ENCODE measurements at places on chromosomes 5 and 9. TPM values are rescaled to one million over a fixed set of nuclear protein-coding genes. Genes with fewer than 3 reads are reported as not detected.

The KIF24 gene
- 0.12 TPM for total RNA-seq

DNA sequence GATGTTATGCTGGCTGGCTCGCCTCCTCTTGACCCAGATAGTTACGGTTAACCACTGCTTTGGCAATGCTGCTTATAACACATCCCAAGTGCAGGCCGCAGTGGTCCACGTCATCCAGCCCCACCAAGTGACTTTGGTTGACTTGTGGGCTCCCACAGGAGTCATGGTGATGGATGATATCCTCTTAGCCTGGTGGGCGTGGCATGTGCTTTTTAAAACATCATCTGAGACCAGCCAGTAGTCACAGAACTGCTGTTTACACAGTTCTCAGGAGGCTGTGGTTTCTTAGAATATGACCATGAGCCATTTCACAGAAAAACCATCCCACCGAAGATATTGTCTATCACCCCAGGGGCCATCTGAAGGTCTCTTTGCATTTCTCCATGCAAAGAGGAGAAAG lies 216.9 kb downstream of the SH3GL2 start:
- no peak for DNase-seq

- DNase-seq: no peak
Observed at GRCh38 chr5:10856071-10856470, 95.0 kb upstream of the DAP start.

DNA sequence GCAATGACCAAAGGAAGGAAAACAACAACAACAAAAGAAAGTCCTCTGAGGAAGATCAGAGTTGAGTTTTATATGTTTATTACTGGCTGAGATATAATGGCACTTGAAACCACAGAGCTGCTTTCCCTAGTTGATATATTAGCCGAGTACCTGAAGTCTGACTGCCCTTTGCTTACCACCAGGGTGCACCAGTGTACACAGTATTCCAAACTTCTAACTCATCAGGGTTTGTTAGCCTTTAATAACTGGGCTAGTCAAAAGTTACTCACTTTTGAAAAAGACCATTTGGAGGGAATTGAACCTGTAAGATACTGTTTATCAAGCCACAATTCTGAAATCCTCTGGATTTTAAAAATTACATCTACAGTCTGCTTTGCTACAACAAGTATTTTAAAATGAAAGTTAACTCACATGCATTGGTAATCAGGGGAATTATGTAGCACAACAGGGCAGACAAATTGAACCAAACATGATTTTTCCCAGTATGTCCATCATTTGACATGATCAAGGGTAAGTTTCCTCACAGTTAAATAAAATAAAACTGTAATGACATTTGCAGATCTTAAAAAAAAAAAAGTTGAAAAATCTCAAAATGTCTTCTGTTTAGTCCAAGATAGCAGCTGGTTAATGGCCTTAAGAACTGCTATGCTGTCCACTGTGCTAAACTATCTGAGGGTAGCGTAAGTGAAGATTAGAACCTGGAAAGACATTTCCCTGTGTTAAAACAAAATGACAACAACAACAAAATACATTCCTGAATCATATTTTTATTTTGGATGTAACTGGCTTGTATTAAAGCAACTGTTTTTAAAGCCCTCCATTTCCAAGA lies 57.3 kb upstream of the C6 start:
- DNase-seq: no peak

DNA sequence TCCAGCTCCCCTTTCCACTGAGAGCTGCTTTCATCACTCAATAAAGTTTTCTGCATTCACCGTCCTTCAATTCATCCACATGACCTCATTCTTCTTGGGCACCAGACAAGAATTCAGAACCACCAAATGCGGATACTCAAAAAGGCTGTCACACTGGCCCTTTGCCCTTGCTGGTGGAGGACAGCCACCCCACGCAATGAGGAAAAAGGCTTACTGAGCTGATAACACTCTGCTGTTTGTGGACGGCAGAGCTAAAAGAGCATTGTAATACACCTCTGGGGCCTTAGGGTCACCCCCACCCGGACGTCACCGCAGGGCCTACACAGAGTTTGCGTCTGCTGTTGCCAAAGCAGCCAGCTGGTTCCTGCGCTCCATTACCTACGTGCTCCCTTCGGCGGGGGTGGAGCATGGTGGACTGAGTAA lies 51.2 kb upstream of the ZNF608 start:
- DNase-seq: no peak

DNA sequence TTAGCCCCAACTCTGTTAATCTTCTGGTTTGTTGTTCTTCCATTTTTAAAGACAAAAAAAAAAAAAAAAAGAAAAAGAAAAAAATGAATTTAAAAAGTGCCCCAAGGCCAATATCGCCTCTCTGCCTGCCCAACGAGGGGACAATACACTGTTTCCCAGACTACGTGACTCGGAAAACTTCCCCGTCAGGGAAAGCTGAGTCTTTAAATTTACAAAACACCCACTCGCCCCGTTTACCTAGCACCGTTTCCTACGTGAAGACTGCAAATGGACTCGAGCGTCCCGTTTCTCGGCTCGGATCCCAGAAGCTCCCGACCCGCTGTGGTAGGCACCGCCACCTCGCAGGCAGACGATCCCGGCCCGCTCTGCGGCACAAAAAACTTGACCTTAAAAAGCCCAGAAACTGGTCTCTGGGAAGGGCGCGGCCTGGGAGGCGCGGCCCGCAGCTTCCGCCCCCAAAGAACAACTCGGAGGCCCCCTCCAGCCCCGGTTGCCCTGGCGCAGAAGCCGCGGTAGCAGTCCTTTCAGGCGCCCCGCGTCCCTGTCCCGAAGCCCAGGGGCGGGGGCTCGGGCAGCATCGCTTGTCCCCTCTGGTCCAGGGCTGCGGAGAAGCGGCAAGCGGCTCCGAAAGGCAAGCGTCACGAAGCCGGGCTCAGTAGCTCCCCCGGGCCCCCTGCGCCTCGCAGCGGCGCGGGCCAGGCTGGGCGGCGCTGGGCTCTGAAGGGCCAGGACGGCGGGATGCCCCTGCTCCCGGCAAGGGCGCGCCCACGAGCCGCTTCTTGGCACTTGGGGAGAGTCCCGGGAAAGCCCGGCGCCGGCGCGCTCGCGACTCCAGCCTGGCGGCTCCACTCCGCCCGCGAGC lies at the start of gene GCNT4:
GCNT4 (minus strand) TSS at position 367 of the 862 bp plus-strand sequence. CDS start 22,521 bp downstream, outside the sequence.
- DNase-seq: no peak

The PTGDS gene
- total RNA-seq: 21.4 TPM

DNA sequence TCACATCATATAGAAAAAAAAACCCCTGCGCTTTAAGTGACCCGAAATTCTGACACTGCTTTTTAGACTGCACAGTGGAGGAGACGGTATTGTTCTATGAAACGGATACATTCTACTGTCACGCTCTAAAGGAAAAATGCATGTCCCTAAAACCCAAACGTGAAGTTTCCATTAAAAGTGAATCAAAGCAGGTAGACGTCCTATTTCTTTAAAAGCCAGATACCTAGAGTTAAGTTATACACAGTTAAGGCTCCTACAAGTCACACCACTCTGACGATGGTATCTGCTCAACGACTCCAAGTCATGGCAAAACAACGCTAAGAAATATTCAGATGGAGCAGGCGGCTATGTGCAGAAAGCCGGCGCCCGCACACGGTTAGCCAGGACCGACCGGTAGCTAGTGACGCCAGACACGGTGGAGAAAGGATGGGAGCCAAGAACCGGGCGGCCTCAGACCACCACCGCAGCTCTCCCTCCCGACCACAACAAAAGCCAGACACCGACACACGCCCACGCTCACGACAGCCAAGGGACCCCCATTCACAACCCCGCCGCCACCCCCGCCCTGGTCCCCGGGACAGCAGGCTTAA lies 734 bp downstream of the SKP1 start:
- no peak for DNase-seq

The PCSK5 gene
- 9.4 TPM for total RNA-seq

The PCDHGB4 gene
- total RNA-seq: 0.08 TPM

- no peak for DNase-seq
Observed at GRCh38 chr5:160930406-160930805, 78.4 kb upstream of the ATP10B start.

The GRM6 gene
- not detected for total RNA-seq

The PCDHA1 gene
- total RNA-seq: not detected

- no peak for DNase-seq
Observed at GRCh38 chr5:40932766-40933165, 23.5 kb downstream of the C7 start.

DNA sequence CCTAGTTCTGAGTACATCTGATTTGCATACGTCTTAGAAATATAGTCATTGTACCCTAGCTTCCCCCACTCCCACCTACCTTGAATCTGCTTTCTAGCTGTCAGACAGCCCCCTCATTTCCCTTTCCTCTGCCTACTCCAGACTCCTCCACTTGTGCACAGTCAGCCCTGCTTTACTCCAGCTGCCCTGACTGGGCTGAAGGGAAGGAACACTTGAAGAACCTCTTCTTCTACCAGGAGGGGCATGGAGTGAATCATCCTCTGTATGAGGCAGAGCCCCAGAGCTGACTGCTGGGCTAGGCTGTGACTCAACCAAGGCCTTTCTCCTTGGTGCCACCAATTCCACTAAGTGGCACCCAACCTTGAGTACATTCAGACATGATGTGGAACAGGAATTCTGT lies 18.1 kb upstream of the ZFR start:
- DNase-seq: no peak

The NRARP gene
- total RNA-seq: 0.91 TPM

GRCh38 chr5:73922224-73922623 lies 296.2 kb downstream of the ARHGEF28 start:
- no peak for DNase-seq

DNA sequence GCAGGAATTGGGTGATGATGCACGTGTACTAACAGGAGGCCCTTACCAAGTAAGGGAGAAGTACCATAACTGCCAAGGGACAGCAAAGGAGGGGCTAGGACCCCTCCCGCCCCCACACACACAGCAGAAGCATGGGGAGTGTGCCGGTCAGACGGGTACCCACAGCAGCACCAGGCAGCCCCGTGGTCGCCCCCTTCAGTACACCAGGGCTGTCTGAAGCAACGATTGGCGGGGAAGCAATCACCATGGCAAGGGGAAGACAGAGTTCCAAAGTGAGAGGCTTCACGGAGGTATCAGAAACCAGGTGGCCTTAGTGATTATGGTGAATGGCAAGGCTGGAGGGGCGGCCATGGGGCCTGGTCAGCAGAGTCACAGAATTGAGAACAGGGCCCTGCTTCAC lies 72.2 kb downstream of the CAMSAP1 start:
- DNase-seq: no peak

DNA sequence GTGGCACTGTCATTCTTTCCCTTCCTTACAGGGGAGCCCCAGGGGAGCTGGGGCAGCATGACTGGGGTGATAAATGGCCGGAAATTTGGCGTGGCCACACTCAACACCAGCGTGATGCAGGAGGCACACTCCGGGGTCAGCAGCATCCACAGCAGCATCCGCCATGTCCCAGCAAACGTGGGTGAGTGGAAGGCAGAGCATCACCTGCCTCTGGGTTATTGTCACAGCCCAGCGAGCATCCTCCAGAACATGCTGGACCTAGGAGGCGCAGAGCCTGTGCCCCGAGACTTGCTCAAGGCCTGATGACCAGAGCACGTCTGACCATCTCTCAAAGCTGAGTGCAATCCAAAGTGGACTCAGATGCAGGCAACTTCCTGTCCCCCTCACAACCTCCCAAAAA lies 22.2 kb upstream of the ASS1 start:
- no peak for DNase-seq

The ASS1 gene
- total RNA-seq: not detected

The GFI1B gene
- total RNA-seq: 29.3 TPM

DNA sequence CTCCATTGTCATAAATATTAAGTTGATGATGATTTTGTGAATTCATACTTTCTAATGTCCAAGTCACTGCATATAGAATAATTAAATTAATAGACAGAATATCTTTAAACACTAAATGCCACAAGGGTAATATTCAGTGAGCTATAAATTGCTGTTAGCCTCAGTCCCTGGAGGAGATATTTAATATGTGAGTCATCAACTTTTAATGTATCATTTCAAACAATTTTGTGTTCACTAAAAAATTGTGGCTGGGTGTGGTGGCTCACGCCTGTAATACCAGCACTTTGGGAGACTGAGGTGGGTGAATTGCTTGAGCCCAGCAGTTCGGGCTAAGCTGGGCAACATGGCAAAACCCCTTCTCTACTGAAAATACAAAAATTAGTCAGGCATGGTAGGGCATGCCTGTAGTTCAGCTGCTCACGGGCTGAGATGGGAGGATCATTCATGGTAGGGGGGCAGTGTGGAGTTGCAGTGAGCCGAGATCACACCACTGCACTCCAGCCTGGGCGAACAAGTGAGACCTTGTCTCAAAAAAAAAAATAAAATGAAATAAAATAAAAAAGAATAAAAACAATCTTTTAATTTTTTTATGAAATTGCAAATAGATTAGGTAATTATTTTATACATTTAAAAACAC lies 717.3 kb upstream of the CHD1 start:
- no peak for DNase-seq

GRCh38 chr9:93958819-93959682 lies 3.9 kb upstream of the BARX1 start:
- DNase-seq: no peak

The DMRTA1 gene
- total RNA-seq: 0.21 TPM

DNA sequence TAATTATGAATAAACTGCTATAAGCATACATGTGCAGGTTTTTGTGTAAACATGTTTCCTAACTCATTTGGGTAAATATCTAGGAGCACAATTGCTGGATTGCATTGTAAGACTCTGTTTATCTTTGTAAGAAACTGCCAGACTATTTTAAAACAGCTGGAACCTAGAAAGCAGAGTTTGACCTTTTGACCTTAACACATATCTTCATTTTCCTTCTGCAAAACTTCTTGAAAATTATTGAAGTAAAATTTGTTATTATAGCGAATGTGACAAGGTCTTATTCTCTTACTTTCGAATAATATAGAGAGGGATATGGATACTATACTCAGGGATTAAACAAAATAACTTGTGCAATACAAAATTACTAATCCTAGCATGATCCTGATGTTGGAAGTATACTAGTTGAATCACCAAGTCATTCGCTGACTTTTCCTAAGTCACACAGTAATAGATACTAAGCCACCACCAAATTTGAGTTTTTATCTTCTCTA lies 3.2 kb upstream of the ANXA1 start:
- DNase-seq: no peak

DNA sequence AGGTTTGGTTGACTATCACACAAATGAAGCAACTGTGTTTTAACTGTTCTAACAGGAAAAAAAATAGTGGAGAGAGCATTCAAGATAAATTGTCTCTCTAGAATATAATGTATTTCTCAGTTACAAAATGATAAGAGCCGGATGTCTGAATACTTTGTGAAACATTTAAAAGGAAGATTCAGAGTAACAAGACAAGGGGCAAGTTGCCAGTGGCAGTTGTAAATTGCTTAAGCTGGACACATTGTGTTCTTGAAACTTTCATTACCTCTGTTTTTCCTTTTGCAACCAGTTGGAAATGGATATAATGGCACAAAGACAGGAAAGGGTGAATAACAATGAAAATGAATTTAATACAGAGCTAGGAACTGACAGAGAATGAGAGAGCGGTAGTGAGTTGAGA lies 15.2 kb upstream of the TBCA start:
- DNase-seq: no peak
